GM23248 (cell line): ENCODE measurements at places on chromosomes 7 and 10.

- peak; percentile 15 for DNase-seq
Observed at GRCh38 chr10:4181621-4182049, 396.6 kb upstream of the KLF6 start.

GRCh38 chr7:141461924-141462323 lies 89.3 kb upstream of the AGK start:
- no peak for DNase-seq

DNA sequence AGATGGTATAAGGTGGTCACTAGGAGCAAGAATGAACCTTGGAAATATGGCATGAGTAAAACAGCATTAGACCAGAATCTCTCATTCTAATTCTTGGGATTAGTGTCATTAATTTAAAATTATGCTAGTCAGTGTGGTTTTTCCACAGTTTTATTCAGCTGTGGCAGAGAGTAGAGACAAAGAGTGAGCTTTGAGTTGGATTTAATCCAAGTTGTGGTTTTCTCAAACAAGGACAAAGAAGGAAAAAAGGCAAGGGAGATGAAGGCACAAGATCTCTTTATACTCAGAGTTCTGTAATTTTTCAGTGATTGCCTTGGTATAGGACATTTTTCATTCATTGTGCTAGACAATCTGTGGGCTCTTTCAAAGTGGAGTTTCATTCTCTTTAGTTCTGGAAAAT lies 28.2 kb upstream of the AKAP9 start:
- peak; percentile 37 for DNase-seq

- DNase-seq, result no peak
Observed at GRCh38 chr10:97511711-97512440, 13.2 kb downstream of the UBTD1 start.

GRCh38 chr10:82515256-82515655 lies 640.3 kb downstream of the NRG3 start:
- DNase-seq, result no peak

GRCh38 chr10:59435707-59436106 lies 73.4 kb upstream of the FAM13C start:
- DNase-seq, result no peak

- peak; percentile 48 for DNase-seq
Observed at GRCh38 chr10:89100680-89101079, 106.4 kb downstream of the CH25H start.

DNA sequence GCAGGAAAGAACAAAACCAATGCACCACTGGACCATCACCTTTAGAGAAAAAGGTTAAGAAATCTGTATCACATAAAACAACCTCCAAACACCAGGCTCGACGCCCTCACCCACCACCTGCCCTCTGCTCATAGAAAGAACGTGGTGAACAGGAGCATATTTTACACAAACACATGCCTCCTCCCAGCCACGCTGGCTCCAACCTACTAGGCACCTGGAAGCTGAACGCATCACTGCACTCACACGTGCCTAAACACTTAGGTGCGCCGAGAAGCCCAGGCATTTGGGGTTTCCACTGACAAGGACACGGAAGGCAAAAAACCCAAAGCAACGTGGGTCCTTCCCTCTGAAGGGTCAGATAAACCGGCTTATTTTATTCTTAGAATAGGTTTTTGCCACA lies 56.0 kb downstream of the PTPRN2 start:
- no peak for DNase-seq

DNA sequence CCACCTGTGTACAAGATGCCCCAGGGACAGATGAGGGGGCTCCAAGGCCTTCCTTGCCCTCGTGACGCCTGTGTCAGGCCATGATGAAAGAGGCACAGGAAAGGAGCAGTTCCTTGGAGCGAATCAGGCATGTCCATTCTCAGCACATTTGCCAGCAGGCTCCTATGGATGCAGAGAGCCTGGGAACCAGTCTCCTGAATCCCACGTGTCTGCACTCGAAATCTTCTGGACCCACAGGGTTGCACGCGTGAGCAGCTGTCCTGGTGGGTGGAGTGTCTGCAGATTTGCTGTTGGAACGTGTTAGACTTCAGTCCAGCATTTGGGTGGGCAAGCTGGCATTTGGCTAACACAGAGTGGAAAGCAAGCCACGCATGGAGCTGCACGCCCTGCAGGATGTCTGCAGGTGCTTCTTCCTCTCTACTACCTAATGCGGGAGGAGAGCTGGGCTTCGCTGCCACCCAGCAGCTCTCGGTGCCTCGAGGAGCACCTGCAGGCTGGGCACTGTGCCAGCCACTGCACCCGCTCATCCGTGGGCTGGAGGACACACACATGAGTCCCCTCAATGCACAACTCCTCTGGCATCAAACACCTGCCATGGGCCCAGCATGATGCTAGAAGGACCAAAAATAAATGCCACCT lies 140.7 kb downstream of the PAXIP1 start:
- no peak for DNase-seq

DNA sequence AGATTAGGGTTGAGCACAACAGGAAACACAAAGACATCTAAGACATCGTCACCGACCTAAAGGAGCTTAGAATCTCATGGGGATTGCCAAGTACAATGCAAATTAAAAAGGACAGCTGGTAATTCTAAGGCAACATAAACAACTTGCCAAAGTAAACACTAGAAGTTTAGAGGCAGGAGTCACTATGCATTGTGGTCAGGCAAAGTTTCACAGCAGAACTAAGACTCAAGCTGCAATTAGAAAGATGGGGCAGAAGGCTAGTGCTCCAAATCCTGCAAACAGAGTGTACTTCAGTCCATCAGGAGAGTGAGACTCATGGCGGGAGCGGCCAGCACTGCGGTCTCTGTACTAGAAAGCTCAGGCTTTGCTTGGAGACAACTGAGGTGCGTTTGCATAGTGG lies 52.7 kb downstream of the HIPK2 start:
- peak; percentile 85 for DNase-seq

- DNase-seq, result peak; percentile 49
Observed at GRCh38 chr7:46681865-46682503, 760.9 kb upstream of the IGFBP3 start.

DNA sequence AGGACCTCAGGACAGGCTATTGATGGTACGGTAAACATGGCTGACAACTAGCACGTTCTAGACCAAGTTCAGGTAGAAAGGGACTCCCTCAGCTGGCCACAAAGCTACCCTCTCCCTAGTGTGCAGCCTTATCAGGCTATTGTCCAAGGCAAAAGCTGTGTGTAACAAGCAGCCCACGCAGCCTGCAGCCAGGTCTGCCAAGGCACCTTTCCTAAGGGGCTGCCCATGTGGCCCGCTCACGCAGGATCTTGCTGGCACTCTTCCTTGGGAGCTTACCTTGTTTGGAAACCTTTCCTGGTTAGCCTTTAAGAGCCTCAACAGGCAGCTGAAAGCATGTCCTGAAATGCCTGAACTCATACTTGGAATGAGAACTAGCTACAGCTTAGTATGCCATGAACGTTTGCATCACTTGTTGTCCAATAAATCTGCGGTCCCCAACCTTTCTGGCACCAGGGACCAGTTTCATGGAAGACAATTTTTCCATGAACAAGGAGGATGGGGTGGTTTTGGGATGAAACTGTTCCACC lies 51.7 kb downstream of the SYPL1 start:
- DNase-seq, result no peak

DNA sequence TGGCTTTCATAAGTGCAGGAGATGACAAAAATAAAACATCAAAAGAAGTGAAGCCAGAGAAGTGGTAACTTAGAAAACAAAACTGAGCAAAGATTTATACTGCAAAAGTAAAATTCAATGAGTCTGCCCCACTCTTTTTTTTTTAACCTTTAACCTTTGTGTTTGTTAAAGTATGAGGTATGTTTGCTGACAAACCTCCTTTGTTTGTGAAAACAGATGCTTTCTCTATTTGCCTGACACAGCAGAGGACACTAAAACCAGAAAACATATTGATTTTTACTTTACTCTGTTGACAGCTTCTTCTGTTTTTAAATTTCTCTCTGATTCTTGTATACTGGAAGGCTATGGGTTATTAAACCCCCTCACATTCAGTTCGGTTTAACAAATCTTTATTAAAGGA lies 57.6 kb downstream of the SGMS1 start:
- no peak for DNase-seq

GRCh38 chr7:24926623-24927524 lies 53.1 kb downstream of the OSBPL3 start:
- peak; percentile 90 for DNase-seq

DNA sequence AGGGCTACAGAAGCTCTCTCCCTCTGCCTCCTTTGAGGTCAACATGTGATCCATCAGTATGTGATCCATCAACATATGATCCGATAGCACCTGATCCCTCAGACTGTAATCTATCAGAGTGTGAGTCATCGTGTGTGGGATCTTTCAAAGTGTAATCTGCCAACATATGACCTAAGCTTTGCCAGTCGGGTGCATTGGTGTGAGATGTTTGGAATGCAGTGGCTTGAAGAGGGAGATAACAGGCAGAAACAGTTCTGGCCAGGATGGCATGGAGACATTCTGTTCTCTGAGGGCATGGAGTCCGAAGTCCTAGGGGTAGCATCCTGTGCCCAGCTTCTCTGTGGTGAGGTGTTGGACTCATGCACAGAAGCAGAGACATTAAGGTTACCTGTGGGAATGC lies 217.7 kb upstream of the ETV1 start:
- peak; percentile 22 for DNase-seq

- DNase-seq, result no peak
Observed at GRCh38 chr7:75958802-75959543, 35.4 kb downstream of the TMEM120A start.
